ENCODE measurements at places on chromosomes 16 and 17. TPM values are rescaled to one million over a fixed set of nuclear protein-coding genes. Genes with fewer than 3 reads are reported as not detected.

- no peak for DNase-seq
These were observed 54.2 kb downstream of the TMEM100 start for GRCh38 chr17:55668312-55668920.

GRCh38 chr17:8225813-8226535, 15.6 kb upstream of the AURKB start:
- no peak for DNase-seq

DNA sequence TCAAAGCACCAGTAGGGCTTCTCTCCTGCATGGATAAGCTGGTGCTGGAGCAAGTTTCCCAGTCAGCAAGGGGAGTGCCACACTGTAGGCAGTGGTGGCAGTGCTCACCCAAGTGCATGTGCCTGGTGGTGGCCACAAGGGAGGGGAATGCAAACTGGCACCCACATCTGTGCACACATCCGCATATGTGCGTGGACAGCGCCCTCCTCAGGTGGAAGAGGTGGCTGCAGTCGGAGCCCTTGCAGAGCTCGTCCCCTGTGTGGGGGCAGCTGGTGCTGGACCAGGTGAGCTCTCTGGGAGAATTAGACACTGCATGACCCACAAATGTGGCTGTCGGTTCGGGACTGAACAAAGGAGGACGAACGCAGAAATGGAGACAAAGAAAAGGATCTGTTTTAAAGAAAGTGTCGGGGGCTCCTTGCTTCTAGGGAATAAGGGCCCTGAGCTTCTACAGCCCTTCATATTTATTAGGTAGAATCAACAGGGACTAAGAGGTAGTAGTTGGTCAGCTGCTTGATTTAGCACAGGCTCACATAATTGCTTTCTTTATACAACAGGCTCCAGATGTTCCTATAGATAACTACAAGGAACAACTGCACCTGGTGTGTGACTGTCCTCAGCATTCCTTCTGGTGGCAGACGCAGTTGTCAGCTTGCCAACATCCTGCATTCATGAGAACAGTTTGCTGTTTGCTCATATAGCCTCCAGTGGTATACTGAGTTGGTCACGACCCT, 5.3 kb upstream of the ZNF689 start:
- peak; percentile 58 for DNase-seq

- DNase-seq: no peak
These were observed 28.1 kb downstream of the PMP22 start for GRCh38 chr17:15237106-15237425.

DNA sequence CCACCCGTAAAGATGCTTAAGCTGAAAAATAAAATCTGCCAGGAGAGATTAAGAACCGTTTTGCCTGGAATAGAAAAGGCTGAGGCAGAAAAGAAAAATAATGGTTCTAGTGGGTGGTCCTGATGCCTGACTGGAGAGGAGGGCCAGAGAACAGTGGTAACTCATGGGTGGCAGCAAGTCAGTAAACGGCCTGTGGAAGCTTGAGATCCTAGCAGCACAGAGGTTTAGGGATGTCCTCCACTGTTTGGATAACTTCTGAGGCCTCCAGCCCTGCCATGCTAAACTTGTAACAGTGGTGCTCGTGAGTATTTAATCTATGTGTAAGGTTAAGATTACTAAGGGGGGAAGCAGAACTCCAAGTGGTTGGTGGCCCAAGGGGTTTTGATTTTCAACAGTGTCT, 21.2 kb upstream of the PHAF1 start:
- no peak for DNase-seq

The OVCA2 gene
- total RNA-seq: 55.8 TPM

The MRPS23 gene
- 30.2 TPM for total RNA-seq

The LHX1 gene
- total RNA-seq: not detected
